ENCODE measurements at places on chromosomes 2 and 18.

- no peak for DNase-seq
These were observed 511.2 kb downstream of the METTL4 start for GRCh38 chr18:2060086-2060485.

- DNase-seq, result no peak
These were observed 1313.0 kb upstream of the FAM98A start for GRCh38 chr2:34912084-34912483.

DNA sequence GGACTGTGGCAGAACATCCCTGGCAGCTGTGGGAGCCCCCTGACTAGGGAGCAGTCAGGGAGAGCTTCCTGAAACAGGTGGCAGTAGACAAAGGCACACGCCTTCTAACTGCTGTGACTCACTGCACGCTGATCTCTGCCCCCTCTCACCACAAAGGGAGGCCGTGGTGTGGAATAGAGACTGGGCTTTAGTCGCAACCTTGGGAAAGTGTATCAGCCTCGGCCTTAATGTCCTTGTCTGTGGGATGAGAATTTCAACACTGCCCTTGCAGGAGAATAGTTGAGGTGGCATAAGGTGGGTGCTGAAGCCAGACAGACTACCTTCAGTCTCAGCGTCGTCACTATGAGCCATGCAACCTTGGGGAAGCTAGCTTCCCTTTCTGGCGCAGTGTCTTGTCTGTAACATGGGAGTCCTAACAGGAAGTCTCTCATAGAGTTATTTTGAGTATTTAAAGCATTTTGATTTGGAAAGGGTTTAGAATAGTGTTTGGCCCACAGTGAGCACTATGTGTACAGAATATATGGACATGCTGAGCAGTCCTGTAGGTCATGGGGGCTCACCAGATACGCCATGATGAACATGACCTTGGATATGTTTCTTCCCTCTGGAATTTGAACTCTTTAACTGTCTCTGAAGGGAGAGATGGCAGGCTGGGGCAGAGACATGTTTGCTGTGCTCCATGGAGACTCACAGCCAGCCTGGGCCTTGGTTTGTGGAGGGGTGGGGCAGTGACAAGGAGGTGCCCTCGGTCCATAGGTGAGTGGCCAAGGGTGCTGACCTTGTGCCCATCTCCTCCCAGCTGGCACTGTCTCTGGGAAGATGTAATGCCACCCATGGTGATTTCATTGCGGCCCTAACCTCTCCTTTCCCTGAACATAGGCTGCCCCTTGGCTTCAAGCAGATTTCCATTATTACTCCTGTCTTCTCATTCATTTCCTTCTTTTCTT is 29.5 kb upstream of the SMAD7 start:
- no peak for DNase-seq

DNA sequence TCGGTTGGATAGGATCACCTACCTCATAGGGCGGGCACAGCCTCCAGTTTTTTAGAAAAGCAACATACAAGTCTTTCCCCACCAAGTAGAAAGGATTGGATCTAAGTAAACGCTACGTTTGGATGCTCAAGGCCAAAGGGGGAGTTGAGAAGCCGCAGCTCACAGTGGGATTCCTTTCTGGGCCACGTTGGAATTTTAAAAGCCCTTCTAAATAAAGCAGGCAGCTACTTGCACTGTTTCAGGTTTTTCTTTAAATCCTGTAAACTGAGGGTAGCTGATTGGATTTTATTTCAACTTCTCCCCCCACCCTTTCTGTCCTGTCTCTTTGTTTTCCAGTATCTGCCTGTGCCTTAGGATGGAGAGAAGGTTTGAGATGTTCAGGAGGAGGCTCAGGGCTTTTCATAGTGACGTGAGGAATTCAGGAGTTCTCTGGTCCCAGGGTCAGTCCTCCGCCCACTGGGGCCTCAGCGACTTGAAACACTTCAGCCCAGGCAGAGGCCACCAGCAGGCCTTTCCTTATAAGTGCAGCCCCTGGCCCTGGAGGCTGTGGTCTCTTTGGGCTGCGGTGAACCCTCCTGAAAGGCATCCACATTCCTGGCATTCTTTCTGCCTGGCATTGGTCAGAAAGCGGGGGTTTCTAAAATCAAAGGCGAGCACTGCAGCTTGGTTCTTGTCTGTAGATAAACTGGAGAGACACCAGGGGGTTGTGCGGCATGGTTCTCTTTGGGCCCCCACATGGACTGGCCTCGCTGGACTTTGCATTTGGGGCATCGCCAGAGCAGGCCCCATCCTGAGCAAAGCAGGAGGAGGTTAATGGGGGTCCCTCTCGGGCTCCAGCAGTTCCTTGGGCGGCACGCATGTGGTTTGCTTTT is 44.5 kb downstream of the SH3BP4 start:
- DNase-seq, result no peak

DNA sequence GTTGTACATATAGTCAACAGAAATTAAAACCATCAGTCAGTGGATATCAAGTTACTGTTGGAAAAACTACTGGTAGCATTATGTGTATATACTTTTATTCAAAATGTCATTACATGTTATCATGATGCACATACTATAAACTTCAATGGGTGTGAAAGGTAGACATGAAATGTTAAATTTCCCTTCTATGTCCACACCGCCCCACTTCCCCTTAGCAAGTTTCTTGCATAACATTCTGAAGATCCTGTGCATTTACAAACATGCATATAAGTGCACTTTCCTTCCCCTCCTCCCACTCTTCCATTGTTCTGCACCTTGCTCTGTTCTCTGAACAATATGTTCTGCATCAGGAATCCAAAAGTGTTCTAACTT is 16.6 kb upstream of the HK2 start:
- no peak for DNase-seq

All from NCI-H1930 (cell line).